Hypothalamus (tissue), 51 donors: ENCODE measurements at places on chromosomes 6 and 20.

GRCh38 chr6:44142835-44143234 is 15.5 kb downstream of the TMEM63B start:
- no peak for DNase-seq

GRCh38 chr6:54087721-54088120 is 23.5 kb upstream of the MLIP start:
- DNase-seq = no peak

GRCh38 chr20:3242172-3242692 is 3.2 kb upstream of the SLC4A11 start:
- DNase-seq = no peak

DNA sequence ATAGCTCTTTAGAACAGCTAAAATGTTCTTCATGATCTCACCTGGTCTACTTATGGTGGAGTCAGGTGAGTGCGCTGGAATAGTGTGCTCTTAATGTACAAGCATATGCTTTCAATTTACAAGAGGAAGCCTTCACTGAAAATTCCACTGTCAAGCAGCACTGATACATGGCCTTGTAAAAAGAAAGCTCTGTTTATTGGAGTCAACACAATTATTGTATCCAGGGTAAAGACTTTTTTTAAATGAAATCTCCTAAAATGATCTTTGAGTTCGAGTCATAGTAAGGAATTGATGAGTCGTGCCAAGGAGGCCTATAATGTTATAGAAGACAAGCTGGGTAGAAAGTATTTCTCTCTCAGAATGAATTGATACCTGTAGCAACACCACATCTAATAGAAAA is 41.6 kb upstream of the CARMIL1 start:
- no peak for DNase-seq

- DNase-seq = no peak
Measured at GRCh38 chr6:106180208-106180607, 94.1 kb downstream of the PRDM1 start.

DNA sequence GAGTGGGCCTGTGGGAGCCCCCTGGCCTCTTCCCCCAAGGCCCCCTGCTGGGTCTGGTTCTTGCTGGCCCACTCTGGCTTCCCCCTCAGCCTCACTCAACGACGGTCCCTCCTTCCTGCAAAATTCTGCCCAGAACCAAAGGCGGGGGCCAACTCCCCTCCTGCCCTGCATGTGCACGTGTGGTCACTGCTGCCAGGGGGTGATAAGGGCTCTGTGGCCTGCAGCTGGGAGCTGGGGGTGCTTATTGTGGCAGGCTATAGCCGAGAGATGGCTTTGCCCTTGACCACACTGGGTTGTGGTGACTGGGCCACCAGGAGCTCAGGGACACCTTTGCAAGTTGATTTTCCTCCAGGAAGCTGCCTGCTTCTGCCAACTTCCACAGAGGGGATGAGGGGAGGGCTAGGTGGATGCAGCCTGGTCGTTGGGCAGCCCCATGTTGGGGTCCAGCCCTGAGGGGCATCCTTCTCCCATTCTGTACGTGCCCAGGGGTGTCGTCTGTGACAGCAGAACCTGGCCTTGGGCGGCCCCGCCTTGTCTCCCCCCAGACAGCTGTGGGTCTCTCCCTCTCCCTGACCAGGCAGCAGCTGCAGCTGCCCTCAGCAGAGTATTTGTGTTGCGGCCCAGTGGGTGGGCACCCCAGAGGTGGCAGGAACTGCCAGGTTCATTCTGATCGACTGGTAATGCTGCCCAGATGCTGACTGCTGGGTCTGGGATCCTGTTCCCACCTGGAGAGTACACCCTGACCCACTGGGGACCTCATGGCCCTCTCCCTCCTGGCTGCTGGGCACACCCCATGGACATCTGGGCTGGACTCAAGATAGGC is 5.6 kb downstream of the TCEA2 start:
- no peak for DNase-seq

DNA sequence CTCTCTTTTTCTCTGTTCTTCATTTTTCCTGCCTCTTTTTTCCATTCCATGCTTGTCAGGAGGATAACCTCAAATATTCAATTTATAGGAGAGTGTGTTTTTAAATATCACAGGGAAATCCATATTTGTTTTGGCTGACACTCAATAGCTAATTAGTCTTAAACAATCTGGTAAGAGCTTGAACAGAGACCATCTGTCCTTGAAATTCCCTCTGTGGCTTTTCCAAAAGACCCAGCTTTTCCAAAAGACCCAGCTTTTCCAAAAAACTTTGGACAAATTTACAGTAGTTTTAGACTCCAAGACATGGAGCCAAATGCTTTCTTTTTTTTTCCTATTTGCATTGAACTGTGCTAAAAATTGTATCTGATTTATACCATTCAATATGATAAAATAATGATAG is 127.4 kb upstream of the FAM83B start:
- DNase-seq = no peak

DNA sequence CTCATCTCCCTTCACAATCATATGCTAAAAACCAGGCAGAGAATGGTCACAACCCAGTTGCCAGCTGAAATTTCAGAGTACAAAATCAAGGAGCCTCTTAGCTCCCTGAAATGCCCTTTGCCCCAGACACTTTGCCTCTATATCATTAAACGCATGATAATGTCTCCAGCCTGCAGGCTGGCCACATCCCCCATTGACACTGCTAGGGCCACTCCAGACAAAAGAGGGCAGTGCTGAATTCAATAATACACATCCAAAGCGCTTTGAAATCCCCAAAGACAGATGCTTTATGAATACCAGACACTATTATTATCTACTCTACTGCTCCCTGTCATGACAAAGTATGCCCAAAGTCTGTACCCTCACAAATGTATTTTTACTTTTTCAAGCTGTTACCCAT is 348.3 kb upstream of the POU3F2 start:
- DNase-seq = no peak
